AG10803 (cell line): ENCODE measurements at places on chromosomes 5 and 9.

DNA sequence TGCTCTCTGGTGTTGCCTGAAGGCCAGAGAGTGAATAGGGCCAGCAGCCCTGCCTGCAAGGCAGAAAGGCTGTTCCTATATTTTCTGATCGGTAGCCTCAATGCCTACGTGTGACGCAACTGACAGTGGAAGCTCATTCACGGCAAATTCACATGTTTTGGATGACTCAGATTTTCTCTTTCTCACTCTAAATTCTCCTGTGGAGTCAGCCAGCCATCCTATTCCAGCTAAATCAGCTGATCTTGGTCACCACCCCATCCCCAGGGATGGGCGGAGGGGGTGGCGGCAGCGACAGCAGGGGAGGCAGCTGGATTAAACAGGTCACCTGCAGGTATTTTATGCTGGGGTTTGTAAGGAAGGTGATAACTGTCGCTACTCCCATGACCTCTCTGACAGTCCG is 52.3 kb downstream of the ZNF510 start:
- no peak for DNase-seq

GRCh38 chr5:94745786-94746730 is 127.6 kb downstream of the SLF1 start:
- no peak for DNase-seq

DNA sequence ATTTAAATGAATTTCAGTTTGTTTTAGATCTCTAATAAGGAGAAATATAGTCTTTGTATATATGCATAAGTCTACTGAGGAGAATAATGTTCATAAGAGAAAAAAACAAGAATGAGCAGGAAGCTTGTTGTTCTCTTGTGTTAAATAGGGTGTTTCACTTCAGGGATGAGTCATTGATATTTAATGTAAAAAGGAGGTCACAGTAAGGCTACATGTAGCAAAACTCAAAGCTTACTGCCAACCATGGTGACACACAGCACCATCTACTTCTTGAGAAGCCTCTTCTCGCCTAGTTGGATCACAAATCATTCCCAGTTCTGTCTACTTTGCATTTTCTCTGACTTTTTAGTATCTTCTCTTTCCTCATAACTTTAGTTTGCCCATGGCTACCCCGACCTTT is 1466.0 kb upstream of the C9orf72 start:
- DNase-seq = no peak

GRCh38 chr9:7509576-7510145 is 289.9 kb downstream of the DMAC1 start:
- DNase-seq = no peak

- DNase-seq = peak; percentile 62
Observed at GRCh38 chr5:74977471-74977870, 74.9 kb downstream of the GCNT4 start.

DNA sequence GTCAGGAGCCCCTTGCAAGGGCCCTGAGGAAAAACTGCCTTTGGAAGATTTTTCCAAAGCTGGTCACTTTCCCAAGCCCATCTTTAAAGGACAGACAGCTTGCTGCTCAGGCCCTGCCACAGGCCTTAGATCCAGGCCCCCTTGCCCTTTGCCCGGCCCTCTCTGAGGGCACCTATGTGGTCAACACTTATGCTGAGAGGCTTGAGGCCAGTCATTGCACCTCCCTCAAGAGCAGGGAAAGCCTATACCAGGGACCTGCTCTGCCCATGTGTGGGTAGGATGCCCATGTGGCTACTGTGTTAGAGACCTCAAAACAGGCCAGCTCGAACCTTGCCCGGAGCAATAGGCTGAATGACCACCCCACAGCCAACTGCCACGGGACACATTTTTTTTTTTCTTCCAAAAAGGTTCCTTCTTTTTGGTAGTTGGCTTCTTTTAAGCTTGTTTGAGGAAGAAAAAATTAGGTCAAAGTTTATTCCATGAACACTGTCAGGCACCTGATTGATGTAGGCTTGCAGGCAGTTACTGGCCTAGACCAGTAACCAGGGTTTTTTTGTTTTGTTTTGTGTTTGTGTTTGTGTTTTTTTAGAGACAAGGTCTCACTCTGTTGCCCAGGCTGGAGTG is 3.8 kb downstream of the TCF7 start:
- no peak for DNase-seq

GRCh38 chr5:2575292-2575691 is 176.2 kb downstream of the IRX2 start:
- no peak for DNase-seq

GRCh38 chr5:124544366-124545055 is 201.9 kb downstream of the ZNF608 start:
- no peak for DNase-seq

GRCh38 chr9:113625486-113625885 is 162.0 kb downstream of the RGS3 start:
- DNase-seq = no peak

DNA sequence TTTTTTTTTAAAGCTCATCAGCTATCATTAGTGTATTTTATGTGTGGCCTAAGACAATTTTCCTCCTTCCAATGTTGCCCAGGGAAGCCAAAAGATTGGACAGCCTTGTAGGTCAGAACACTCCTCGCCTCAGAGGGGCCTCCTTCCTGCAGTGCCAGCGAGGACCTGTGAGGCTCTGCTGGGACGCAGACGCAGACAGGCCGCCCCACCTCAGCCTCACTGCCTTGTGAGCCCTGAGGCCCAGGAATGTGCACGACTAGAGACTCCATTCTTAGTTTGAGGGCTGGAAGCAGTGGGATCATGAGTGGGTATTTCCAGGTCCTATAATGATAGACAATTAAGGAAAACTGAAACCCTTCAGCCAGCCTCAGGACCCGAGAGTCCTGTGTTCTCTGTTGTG is 85.4 kb downstream of the PJA2 start:
- DNase-seq = no peak

GRCh38 chr5:148063861-148064260 is at the start of gene SPINK5:
Gene SPINK5 (plus strand): TSS chr5:148063980. CDS start chr5:148064045, 65 bp downstream.
- no peak for DNase-seq
